ENCODE measurements at places on chromosomes 7 and 10. TPM values are rescaled to one million over a fixed set of nuclear protein-coding genes. Genes with fewer than 3 reads are reported as not detected.

DNA sequence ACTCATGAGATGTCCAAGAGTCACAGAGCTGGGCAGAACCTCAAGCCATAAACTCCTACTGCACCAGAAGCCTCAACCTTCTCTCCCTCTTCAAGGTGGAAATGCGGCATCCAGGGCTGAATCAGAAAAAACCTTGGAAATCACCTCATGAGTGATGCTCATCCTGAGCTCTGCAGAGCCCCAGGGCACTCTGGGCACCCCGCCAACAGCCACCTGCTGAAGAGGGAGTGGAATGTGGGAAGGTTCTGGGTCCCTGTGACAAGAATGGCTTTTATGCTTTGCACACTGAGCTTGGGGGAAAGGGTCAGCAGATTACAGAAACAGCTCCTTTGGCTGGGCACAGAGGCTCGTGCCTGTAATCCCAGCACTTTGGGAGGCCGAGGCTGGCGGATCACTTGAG lies 18.8 kb downstream of the NUDT1 start:
- peak; percentile 98 for DNase-seq
- H3K36me3 ChIP-seq: no peaks in the 10 kb centered on the region
- no peak overlapping the region for H3K4me3 ChIP-seq
- peaks cover 23% of the 10 kb centered on the region for H3K4me1 ChIP-seq
- no peaks in the 10 kb centered on the region for H3K27me3 ChIP-seq
- peak overlapping the region; percentile 44 for H3K27ac ChIP-seq

GRCh38 chr7:125934955-125935354 lies 1005.3 kb upstream of the POT1 start:
- H3K27ac ChIP-seq: no peak overlapping the region
- H3K4me1 ChIP-seq: no peaks in the 10 kb centered on the region
- no peaks in the 10 kb centered on the region for H3K36me3 ChIP-seq
- no peak for DNase-seq
- H3K4me3 ChIP-seq: no peak overlapping the region

DNA sequence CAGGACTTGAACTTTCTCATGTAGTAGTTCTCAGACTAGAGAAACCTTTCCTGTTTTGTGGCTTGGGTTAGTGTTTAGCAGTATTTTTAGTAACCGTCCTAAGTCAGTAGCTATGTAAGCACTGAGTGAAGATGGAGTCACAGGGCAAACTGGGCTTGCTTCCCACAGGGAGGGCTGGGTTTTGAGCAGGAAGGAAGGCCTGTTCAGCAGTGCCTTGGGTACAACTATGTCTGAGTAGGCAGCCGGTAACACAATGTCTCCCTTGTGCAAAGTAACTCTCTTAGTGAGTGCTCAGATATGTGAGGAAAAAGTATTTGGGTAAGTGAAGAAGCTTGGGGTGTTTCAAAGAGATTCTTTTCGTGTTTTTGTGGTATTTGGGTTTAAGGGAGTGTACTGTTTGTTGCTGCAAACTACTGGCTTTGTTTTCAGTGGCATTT lies 96.4 kb downstream of the CCSER2 start:
- peak; percentile 89 for DNase-seq
- no peaks in the 10 kb centered on the region for H3K36me3 ChIP-seq
- H3K4me1 ChIP-seq: peaks cover 28% of the 10 kb centered on the region
- H3K4me3 ChIP-seq: peak overlapping the region; percentile 54

DNA sequence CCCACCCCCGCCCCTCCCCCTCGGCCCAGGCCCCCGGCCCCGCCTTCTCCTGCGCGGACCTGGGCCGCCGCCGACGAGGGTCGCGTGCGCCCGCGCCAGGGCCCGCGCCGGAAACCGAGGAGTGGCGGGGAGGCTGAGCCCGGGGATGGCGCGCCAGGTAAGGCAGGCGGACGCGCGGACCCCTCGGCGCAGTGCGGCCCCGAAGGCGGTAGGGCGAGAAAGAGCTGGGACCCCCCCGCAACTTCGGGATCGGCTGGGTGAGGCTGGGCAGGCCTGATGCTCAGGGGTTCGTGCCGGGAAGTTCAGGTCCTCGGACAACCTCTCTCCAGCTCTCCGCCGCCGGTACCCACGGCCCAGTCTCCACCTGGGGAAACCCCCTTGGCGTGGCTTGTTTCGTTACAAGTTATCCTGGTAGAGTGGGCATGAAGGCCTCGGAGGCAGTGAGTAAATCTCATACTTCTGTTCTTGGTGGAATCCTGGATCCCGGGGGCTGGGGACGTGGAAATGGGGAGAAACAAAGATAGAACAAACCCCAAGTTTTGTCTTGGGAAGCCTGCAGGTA lies 58.4 kb downstream of the ZNF467 start:
- peaks cover 9% of the 10 kb centered on the region for H3K4me1 ChIP-seq
- DNase-seq: peak; percentile 5
- peak overlapping the region; percentile 85 for H3K4me3 ChIP-seq
- H3K36me3 ChIP-seq: no peaks in the 10 kb centered on the region

DNA sequence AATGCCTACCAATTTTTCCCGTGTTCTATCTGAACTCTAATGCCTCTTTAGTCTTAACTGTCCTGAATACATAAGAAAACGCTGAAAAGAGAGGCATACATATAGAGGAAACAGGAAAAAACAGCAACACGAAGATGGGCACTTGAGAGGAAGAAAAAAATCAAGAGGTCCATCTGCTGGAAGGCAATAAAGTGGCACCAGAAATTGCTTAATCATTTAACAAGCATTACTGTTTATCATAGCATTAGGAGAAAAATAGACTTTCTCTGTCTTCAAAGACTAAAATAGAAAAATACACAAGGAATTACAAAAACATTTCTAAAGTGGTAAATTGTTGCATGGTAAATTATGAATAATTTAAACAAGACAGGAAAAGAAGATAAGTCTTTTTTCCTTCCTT lies 35.0 kb downstream of the NSUN6 start:
- DNase-seq: peak; percentile 6
- no peak overlapping the region for H3K4me3 ChIP-seq
- H3K27me3 ChIP-seq: no peaks in the 10 kb centered on the region
- no peaks in the 10 kb centered on the region for H3K36me3 ChIP-seq

GRCh38 chr7:42226354-42226941 lies 10.6 kb downstream of the GLI3 start:
- H3K4me3 ChIP-seq: no peak overlapping the region
- H3K27me3 ChIP-seq: no peaks in the 10 kb centered on the region
- DNase-seq: no peak

GRCh38 chr7:14069961-14070360 lies 80.5 kb upstream of the ETV1 start:
- no peaks in the 10 kb centered on the region for H3K4me1 ChIP-seq
- H3K36me3 ChIP-seq: no peaks in the 10 kb centered on the region
- DNase-seq: no peak
- no peaks in the 10 kb centered on the region for H3K27me3 ChIP-seq
- no peak overlapping the region for H3K27ac ChIP-seq
- no peak overlapping the region for H3K4me3 ChIP-seq

DNA sequence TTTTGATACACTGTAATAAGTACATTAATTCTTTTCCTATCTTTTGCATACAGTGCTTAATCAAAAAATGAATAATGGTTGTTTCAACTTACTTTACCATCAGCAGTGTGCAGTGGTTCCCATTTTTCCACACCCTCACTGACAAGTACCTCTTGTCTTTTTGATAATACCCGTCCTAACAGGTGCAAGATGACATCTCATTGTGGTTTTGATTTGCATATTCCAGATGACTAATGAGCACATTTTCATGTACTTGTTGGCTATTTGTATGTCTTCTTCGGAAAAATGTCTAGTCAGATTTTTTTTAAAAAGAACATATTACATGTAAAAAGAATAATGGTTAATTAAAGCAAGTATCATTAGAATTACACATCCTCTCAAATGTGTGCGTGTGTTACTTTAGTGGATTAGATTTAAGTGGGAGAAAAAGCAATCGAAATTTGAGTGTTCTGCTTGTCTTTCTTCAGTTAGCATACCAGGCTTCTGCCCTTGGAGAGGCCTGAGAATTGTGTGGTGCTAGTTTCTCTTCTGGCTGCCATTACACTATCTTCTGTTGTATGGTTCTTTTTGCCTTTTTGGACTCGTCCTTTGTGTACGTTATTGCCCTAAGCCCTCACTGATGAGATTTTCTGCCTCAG lies 291.2 kb downstream of the AUTS2 start:
- H3K27ac ChIP-seq: no peak overlapping the region
- DNase-seq: no peak
- no peaks in the 10 kb centered on the region for H3K36me3 ChIP-seq
- H3K4me1 ChIP-seq: no peaks in the 10 kb centered on the region

GRCh38 chr10:30456266-30456665 lies 22.3 kb downstream of the MAP3K8 start:
- no peaks in the 10 kb centered on the region for H3K4me1 ChIP-seq
- no peak overlapping the region for H3K27ac ChIP-seq
- H3K36me3 ChIP-seq: no peaks in the 10 kb centered on the region
- H3K27me3 ChIP-seq: no peaks in the 10 kb centered on the region
- DNase-seq: no peak

DNA sequence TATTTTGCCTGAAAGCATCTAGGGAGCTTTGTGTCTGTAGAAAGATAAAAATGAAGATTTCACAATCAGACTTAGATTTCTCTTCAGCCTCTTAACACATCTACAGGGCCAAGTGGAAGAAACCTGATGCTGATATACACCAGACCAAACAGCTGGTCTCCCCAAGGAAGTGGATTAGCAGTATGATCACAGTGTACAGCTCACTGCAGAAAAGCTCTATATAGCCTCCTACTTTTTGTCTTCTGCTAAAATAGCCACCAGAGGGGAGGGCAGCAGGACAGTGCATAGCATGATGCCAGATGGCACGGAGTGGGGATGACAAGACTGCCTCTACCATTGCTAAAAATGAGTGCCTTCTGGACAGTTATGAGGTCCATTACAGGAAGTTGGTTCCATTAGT lies 16.0 kb downstream of the FAM13C start:
- no peak for DNase-seq
- no peaks in the 10 kb centered on the region for H3K36me3 ChIP-seq
- H3K4me1 ChIP-seq: no peaks in the 10 kb centered on the region
- no peak overlapping the region for H3K27ac ChIP-seq
- H3K27me3 ChIP-seq: peaks cover 47% of the 10 kb centered on the region

GRCh38 chr7:127226685-127227374 lies 25.9 kb downstream of the GRM8 start:
- no peaks in the 10 kb centered on the region for H3K4me1 ChIP-seq
- no peak overlapping the region for H3K4me3 ChIP-seq
- no peak for DNase-seq
- no peaks in the 10 kb centered on the region for H3K36me3 ChIP-seq
- peaks cover 20% of the 10 kb centered on the region for H3K27me3 ChIP-seq
- H3K27ac ChIP-seq: no peak overlapping the region

DNA sequence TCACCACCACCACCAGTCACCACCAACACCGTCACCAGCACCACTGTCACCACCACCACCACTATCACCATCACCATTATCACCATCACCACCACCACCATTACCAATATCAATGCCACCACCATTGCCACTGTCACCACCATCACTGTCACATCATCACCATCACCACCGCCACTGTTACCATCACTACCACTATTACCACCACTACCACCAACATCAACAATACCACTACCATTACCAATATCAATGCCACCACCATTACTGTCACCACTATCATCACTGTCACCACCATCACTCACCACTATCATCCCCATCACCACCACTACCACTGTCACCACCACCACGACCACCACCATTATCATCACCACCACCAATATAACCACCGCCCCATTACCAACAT lies 14.0 kb upstream of the DENND2A start:
- no peaks in the 10 kb centered on the region for H3K36me3 ChIP-seq
- no peaks in the 10 kb centered on the region for H3K27me3 ChIP-seq
- no peak for DNase-seq
- peaks cover 22% of the 10 kb centered on the region for H3K4me1 ChIP-seq
- H3K4me3 ChIP-seq: no peak overlapping the region

DNA sequence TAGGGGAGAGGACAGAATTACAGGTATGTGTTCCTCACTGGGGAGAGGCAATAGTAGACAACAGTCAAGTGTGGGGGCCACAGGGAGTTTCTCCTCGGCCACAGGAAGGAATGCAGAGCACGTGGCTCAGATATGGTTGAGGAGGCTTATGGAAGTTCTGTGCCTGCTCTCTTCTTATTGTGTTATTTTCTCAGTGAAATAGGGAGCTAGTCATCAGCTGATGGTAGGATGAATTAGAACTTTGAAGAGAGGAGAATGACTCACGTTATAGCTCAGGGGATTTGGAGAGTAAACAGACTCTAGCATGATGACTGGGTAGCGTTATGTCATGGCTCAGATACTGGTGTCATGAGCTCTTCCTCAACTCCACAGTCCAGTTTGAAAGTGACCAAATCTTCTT lies 308.3 kb upstream of the IGFBP3 start:
- no peaks in the 10 kb centered on the region for H3K27me3 ChIP-seq
- peak; percentile 76 for DNase-seq
- H3K27ac ChIP-seq: peak overlapping the region; percentile 21
- H3K4me1 ChIP-seq: peaks cover 14% of the 10 kb centered on the region
- no peaks in the 10 kb centered on the region for H3K36me3 ChIP-seq

- DNase-seq: no peak
- H3K27me3 ChIP-seq: no peaks in the 10 kb centered on the region
- peaks cover 37% of the 10 kb centered on the region for H3K36me3 ChIP-seq
- H3K27ac ChIP-seq: no peak overlapping the region
- H3K4me1 ChIP-seq: no peaks in the 10 kb centered on the region
These were observed 24.2 kb downstream of the ZNF25 start for GRCh38 chr10:37952043-37952755.

GRCh38 chr10:92847202-92847864 lies 987 bp upstream of the EXOC6 start:
- peak overlapping the region; percentile 93 for H3K4me3 ChIP-seq
- H3K36me3 ChIP-seq: no peaks in the 10 kb centered on the region
- no peaks in the 10 kb centered on the region for H3K27me3 ChIP-seq
- DNase-seq: peak; percentile 56
- H3K4me1 ChIP-seq: peaks cover 24% of the 10 kb centered on the region
- peak overlapping the region; percentile 59 for H3K27ac ChIP-seq

DNA sequence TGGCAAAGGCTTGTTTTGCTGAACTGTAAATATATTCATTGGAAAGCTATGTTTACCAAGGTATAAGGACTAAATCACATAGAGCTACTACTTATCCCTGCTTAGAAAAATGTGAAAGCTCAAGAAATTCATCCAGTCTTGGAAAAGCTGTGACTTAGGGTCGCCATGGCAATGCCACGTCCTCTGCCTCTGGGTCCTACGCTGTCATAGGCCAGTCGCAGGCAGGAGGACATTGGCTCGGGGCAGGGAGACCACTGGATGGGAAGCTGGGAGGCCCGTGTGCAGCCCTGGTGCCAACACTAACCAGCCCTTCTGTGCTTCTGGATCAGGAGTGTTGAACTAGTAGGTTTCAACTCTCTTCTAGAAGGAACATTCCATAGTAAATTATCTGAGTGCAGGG lies 67.3 kb upstream of the PDZD8 start:
- H3K4me3 ChIP-seq: no peak overlapping the region
- H3K36me3 ChIP-seq: no peaks in the 10 kb centered on the region
- no peaks in the 10 kb centered on the region for H3K27me3 ChIP-seq
- H3K27ac ChIP-seq: no peak overlapping the region

- H3K4me3 ChIP-seq: no peak overlapping the region
- H3K4me1 ChIP-seq: 0 out of 2 replicates have a peak, but pooled peaks cover 2% of the 10 kb centered on the region
- no peak overlapping the region for H3K27ac ChIP-seq
- H3K36me3 ChIP-seq: no peaks in the 10 kb centered on the region
- no peaks in the 10 kb centered on the region for H3K27me3 ChIP-seq
These were observed 19.2 kb downstream of the SEMA3D start for GRCh38 chr7:85167636-85168035.

GRCh38 chr10:31401287-31401686 lies 82.3 kb downstream of the ZEB1 start:
- H3K27ac ChIP-seq: no peak overlapping the region
- peak; percentile 65 for DNase-seq
- peaks cover 26% of the 10 kb centered on the region for H3K4me1 ChIP-seq
- no peaks in the 10 kb centered on the region for H3K27me3 ChIP-seq
- no peaks in the 10 kb centered on the region for H3K36me3 ChIP-seq
- no peak overlapping the region for H3K4me3 ChIP-seq

The STEAP4 gene
- total RNA-seq: 1.7 TPM

The CFAP46 gene
- total RNA-seq: not detected

The TRIM74 gene
- 0.23 TPM for total RNA-seq

The LIPK gene
- total RNA-seq: not detected

The PCLO gene
- 7.5 TPM for total RNA-seq

The EEPD1 gene
- total RNA-seq: 31.8 TPM
